GM12878 (cell line): ENCODE measurements at places on chromosomes 12 and 14. TPM values are rescaled to one million over a fixed set of nuclear protein-coding genes. Genes with fewer than 3 reads are reported as not detected.

NDRG2 gene
- total RNA-seq: 0.49 and 0.56 TPM in 2 replicates

GRCh38 chr12:40225984-40226602 is 1.3 kb downstream of the LRRK2 start:
- H3K4me3 ChIP-seq: peak overlapping the region; percentile 23; the same call in 1 of the 2 replicates
- peak; percentile 85 for DNase-seq
- 0 out of 2 replicates have a peak overlapping the region, but pooled peaks have one; percentile 27 for H3K27ac ChIP-seq
- peaks cover 17% of the 10 kb centered on the region; the same call in 1 of the 2 replicates for H3K27me3 ChIP-seq

DNA sequence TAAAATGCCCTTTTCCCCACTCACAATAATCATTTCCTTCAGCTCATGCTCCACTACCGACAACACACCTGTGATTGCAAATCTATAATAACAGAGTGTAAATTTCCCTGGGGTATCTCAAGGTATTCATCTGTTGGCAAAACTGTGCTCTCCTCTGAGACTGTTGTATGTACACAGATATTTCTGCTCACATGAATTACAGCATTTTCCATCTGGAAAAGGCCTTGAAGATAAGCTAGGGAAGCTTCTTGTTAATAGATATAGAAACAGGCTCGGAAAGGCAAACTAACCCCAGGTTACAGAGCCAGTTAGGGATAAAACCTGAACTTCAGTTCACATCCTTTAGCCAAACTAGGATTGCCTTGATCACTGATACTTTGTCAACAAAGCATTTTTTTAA is 210.4 kb upstream of the KRR1 start:
- H3K4me1 ChIP-seq: no peaks in the 10 kb centered on the region
- H3K27ac ChIP-seq: no peak overlapping the region
- DNase-seq: no peak
- H3K4me3 ChIP-seq: no peak overlapping the region

GRCh38 chr14:83646228-83646627 is 1883.7 kb upstream of the FLRT2 start:
- no peaks in the 10 kb centered on the region for H3K27me3 ChIP-seq
- no peak overlapping the region for H3K27ac ChIP-seq
- H3K4me1 ChIP-seq: no peaks in the 10 kb centered on the region
- no peak for DNase-seq
- H3K4me3 ChIP-seq: no peak overlapping the region
- H3K36me3 ChIP-seq: no peaks in the 10 kb centered on the region

CCDC184 gene
- total RNA-seq: not detected in 2 replicates

KRT2 gene
- 0.08 TPM in 1 of 2 replicates, not detected in the other for total RNA-seq

- no peaks in the 10 kb centered on the region for H3K36me3 ChIP-seq
- no peak overlapping the region for H3K27ac ChIP-seq
- H3K27me3 ChIP-seq: no peaks in the 10 kb centered on the region
Measured at GRCh38 chr12:4866299-4866698, 43.4 kb upstream of the KCNA1 start.

- no peaks in the 10 kb centered on the region for H3K27me3 ChIP-seq
- H3K4me3 ChIP-seq: no peak overlapping the region
- no peak overlapping the region for H3K27ac ChIP-seq
- H3K4me1 ChIP-seq: no peaks in the 10 kb centered on the region
Measured at GRCh38 chr12:131133994-131134393, 180.3 kb downstream of the ADGRD1 start.

NR4A1 gene
- total RNA-seq: 7.9 TPM in 2 replicates

POTEG gene
- total RNA-seq: 1.6 and 1.7 TPM in 2 replicates

CAMKK2 gene
- 37.7 and 38.3 TPM in 2 replicates for total RNA-seq

GRCh38 chr12:5232291-5232690 is 188.6 kb downstream of the KCNA5 start:
- no peaks in the 10 kb centered on the region for H3K4me1 ChIP-seq
- H3K36me3 ChIP-seq: no peaks in the 10 kb centered on the region
- no peak overlapping the region for H3K4me3 ChIP-seq
- peaks cover 2% of the 10 kb centered on the region for H3K27me3 ChIP-seq

DNA sequence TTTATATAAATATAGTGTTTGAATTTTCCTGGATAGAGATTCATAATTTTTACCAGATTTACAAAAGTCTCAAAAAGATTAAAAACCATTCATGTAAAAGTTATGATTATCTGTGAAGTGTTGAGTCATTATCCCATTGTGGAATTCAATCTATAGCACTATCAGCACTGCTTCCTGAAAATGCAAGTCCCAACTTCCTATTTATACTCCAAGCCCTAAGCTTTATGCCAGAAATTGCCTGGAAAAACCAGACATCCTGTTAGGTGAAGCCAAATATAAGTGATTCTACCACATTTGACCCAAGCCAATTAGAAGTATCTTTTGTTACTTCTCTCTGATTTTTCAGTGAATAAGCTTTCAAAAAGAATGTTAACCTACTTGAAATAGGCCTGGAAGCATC is 129.1 kb downstream of the GPR135 start:
- H3K36me3 ChIP-seq: peaks cover 2% of the 10 kb centered on the region; the same call in 1 of the 2 replicates
- no peaks in the 10 kb centered on the region for H3K27me3 ChIP-seq
- H3K4me3 ChIP-seq: no peak overlapping the region
- no peak overlapping the region for H3K27ac ChIP-seq

CIDEB gene
- total RNA-seq: 5.1 and 5.5 TPM in 2 replicates

GRCh38 chr14:31965071-31965734 is 111.9 kb upstream of the ARHGAP5 start:
- no peaks in the 10 kb centered on the region for H3K36me3 ChIP-seq
- no peaks in the 10 kb centered on the region for H3K4me1 ChIP-seq
- no peak overlapping the region for H3K4me3 ChIP-seq
- DNase-seq: no peak
- no peaks in the 10 kb centered on the region for H3K27me3 ChIP-seq
- H3K27ac ChIP-seq: no peak overlapping the region

PDZRN4 gene
- not detected in 2 replicates for total RNA-seq

- H3K27ac ChIP-seq: peak overlapping the region; percentile 85
- no peak for DNase-seq
- H3K4me1 ChIP-seq: peaks cover 20% of the 10 kb centered on the region; the same call in 1 of the 2 replicates
- no peaks in the 10 kb centered on the region for H3K27me3 ChIP-seq
Measured at GRCh38 chr12:92134638-92135274, 10.9 kb downstream of the BTG1 start.

PTGDR gene
- not detected in 2 replicates for total RNA-seq

DNA sequence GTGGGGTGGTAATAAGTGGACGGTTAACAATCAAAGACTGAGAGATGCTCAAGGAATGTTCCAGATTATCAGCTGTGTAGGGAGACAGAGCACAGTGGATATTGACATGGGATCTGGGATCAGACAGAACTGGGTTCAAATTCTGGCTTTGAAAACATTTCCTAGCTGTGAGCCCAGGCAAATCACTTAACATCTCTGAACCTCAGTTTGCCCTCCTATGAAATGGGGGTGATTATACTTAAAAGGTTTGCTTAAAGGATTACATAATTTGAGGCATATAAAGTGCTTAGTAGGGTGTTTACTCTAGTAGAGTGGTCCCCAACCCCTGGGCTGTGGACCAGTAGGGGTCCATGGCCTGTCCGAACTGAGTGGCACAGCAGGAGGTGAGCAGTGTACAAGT is 260.0 kb upstream of the CRY1 start:
- H3K36me3 ChIP-seq: no peaks in the 10 kb centered on the region
- H3K4me3 ChIP-seq: no peak overlapping the region
- H3K27ac ChIP-seq: no peak overlapping the region
- no peaks in the 10 kb centered on the region for H3K4me1 ChIP-seq

CFL2 gene
- 8.1 and 10.4 TPM in 2 replicates for total RNA-seq
